ENCODE measurements at places on chromosomes 7 and 10.

DNA sequence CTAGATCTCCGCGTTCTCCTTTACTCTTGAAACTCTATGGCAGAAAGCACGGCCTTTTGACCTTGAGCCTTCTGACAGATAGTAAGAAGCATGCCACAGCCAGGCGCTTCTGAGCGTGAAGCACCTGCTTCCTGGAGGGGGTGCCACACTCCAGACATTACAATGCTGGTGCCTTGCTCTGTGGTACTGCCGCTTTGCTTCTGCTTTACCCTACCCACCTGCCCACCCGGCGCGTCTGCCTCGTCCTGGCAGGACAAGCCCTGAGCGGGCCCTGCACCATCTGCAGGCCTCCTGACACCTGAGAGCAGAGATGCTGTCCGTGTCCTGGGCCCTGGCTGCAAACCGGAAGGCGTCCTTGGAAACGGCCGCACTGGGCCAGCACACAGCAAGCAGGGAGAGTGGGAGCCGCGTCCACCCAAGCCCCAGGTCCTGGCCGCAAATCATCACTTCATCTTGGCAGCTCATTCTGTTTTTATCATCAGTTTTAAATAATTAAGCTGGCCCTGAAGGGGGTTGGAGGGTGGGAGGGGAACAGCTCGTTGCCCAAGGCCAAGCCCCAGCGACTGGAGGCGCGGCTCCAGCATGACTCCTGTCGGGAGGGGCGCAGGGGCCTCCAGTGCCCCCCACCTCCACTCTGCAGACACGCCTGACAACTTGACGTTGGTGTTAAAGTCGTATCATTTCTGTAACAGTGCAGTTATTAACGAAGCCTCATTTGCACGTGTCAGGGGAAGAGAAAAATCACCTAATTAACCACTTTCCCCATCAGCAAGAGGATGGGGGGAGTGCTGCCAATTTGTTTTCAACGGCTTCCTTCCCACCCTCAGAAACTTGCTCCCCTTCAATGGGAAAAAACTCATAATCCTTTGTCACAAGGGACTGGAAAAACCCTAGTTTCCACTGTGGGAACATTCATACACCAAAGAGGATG lies 132.2 kb downstream of the MAD1L1 start:
- DNase-seq, result no peak

GRCh38 chr10:13759168-13759567 lies 172.4 kb downstream of the PRPF18 start:
- no peak for DNase-seq

DNA sequence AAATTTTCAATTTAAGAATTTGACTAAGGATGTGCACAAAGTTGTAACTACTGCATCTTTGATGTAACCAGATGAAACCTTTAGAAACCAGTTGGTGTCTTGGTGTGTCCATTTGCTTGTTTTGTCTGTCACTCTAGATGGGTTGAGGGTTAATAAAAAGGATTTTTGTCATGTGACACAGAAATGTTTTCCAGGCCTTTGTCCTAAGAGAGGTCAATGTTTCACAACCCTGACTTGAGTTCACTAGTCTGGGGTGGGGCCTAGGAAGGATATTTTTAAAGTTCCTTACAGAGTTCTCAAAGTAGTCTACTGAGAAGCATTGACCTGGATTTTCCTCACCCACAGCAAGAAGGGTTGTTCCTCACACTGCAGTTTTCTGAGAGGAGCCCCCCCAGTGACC lies 90.3 kb downstream of the HERPUD2 start:
- DNase-seq, result no peak

- no peak for DNase-seq
Measured at GRCh38 chr10:99457813-99458212, 27.4 kb upstream of the GOT1 start.

DNA sequence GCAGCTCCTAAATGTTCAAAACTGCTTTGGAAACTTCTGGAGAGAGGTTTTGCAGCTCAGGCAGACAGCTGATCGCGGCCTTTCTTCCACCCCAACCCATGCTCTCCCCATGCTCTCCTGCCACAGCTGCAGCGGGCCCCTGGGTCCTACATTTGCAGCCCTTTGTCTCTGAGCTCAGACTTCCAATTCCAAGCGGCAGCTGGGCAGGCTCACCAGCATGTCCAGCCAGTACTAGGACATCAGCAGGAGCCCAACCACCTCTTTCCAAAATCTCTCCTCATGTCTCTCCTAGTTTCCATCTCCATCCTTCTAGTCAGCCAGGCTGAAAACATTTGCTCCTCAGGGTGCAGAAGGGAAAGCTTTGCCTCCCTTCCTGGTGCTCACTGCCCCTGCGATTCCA lies 6.0 kb downstream of the LEP start:
- no peak for DNase-seq

DNA sequence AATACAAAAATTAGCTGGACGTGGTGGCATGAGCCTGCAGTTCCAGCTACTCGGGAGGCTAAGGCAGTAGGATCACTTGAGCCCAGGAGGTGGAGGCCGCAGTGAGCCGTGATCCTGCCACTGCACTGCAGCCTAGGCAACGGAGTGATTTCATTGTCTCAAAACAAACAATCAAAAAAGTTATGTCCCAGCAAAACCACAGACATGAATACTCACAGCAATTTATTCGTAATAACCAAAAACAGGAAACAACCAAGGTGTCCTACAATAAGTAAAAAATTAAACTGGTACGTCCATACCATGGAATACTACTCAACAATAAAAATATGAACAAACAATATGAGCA lies 11.6 kb upstream of the CYTH3 start:
- no peak for DNase-seq

DNA sequence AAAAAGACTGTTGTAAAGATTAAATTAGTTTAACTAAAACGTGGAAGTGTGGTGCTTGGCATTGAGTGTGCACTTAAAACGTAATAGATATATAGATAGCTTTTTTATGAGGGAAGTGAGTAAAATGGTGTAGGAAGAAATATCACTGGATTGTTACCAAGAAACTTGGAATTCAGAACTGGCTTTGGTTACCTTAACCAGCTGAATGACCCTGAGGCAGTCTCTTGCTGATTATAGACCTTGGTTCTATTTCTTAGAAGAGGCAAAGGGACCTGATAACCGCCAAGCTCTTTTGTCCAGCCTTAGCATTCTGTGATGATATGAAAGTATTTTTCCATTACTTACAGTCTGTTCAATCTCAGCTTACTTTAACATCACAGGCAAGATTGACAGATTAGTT lies 3.8 kb downstream of the REEP3 start:
- no peak for DNase-seq

DNA sequence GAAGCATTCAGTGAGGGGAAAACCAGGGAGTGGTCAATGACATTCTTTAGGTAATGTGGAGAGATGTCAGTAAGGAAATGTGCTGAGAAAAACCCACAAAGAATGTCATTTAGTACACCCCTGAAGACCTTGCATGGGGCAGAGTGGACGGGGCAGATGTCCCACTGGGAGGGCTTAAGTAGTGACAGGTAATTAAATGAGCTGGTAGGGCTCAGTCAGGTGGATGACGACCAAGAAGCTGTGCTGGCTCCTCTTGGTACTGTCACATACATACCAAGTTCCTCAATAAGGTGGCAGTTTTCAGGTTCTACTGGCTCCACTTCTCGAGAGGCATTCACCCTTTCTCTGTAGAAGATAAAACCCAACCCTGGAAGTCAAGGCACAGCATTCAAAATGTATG lies 1.8 kb downstream of the PON3 start:
- DNase-seq, result no peak

DNA sequence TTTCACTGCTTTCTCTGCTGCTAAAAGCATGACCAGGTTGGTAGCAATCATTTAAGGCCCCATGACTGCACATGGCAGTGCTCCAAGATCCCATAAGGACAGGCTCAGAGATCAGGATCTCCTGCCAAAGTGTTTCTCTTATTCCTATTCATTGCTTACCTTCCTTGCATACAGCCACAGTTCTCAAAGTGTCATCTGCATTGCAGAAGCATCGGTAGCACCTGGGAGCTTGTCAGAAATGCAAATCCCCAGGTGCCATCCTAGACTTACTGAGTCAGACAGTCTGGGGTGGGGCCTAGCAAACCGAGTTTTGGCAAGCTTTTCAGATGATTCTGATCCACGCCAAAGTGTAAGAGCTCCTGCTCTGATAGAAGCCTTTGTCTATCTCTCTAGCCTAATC lies 489.0 kb upstream of the AUTS2 start:
- DNase-seq, result peak; percentile 9

DNA sequence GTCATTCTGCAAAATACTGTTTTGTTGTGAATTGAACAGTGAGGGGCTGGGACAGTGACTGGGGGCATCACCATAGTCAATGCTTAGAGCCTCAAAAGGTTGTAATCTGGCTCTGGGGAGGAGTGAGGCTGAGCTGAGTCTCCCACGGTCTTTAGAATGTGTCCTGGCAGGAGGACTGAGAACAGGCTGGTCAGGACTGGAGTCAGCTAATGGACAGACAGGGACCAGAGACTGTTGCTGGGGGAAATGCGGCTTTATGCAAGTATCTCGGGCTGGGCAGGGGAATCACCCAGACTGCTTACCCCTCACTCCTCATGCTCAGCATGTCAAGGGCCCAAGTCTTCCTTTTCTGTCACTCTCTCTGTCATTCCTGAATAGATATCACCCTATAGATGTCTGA lies 346.5 kb downstream of the TYW1 start:
- no peak for DNase-seq

GRCh38 chr10:90125456-90126255 lies 424.3 kb downstream of the KIF20B start:
- no peak for DNase-seq

- DNase-seq, result no peak
Measured at GRCh38 chr10:129854796-129855705, 109.0 kb downstream of the EBF3 start.

- no peak for DNase-seq
Measured at GRCh38 chr10:106479636-106480035, 684.9 kb downstream of the SORCS1 start.

GRCh38 chr10:35448687-35449662 lies 112.7 kb downstream of the CCNY start:
- DNase-seq, result peak; percentile 3

GRCh38 chr7:94760446-94761100 lies 104.6 kb upstream of the SGCE start:
- no peak for DNase-seq

DNA sequence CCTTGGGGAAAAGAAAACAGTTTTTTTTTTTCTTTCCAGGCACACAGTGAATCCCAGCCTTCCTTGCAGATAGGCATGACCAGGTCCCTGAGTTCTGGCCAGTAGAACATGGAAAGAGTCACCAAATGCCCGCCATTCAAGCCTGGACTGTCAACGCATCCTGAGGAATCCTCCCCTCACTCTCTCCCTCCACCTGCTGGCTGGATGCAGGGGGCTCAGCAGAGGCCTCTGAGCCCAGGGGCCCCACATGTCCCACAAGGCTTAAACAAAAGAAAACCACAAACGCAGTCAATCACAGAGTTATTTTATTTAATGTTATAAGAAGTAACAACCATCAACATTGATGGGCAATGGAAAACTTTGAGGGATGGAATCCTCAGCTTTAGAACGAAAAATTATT lies 93.1 kb downstream of the JCAD start:
- no peak for DNase-seq
